ENCODE measurements at places on chromosomes 11 and 22.

DNA sequence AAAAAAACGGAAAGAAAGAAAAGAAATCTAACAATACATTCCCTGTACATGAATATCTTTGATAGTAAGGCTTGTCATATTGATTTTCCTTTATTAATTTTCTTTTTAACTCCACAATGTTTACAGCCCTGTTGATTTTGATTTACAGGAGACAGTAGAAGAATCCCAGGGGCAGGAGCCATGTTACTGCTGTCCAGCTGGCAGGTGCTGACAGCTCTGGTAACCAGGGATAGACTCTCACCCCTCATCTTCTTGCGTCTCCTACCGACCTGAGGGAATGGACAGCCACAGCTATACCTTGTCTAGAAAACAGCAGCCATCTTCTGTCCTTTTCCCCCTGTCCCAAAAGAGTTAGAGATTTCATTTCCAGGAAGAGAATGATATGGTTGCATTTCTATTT is 37.4 kb downstream of the PRDM10 start:
- DNase-seq, result no peak

- DNase-seq, result peak; percentile 65
These were observed 235.5 kb downstream of the GRIK4 start for GRCh38 chr11:120746836-120747609.

DNA sequence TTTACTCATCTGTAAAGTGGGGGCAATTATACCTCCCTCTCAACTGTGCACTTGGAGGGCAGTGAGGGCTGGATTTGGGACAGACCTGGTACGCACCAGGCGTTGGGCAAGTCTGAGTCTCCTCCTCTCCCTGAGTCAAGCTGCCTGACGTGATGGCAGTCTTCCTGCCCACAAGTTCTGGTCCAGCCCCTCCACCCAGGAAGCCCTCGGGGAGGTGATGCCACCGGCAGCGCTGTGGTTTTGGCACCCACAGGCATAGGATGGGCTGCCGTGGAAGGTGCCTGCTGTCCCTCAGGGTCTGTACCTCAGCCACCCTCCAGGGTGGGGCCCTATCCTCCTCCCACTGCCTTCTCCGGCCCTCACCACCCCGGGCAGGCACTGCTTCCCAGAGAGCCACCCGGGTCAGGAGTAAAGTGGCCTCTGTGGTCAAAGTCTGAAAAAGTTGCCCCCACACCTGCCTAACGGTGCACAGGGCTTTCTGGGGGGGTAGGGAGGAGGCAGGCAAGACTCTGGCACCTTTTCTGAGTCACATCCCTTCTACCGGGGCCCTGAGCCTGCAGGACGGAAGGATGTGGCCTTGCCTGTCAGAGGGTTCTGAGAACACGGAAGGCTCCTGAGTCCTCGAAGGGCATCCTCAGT is 6.5 kb upstream of the APOBEC3H start:
- DNase-seq, result no peak

- no peak for DNase-seq
These were observed 2.6 kb upstream of the SLC7A4 start for GRCh38 chr22:21034989-21035388.

DNA sequence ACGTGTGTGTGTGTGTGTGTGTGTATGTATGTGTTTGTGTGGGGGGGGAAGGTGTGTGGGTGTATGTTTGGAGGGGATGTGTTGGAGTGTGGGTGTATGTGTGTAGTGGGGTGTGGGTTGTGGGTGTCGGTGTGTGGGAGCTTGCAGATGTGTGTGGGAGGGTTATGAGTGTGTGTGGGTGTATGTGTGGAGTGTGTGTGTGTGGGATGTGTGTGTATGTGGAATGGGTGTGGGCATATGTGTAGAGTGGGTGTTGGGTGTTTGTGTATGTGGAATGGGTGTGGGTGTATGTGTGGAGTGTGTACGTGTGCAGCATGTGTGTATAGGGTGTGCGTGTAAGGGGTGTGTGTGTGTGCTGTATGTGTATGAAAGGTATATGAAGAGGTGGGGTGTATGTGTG is 14.7 kb downstream of the STX3 start:
- DNase-seq, result no peak

DNA sequence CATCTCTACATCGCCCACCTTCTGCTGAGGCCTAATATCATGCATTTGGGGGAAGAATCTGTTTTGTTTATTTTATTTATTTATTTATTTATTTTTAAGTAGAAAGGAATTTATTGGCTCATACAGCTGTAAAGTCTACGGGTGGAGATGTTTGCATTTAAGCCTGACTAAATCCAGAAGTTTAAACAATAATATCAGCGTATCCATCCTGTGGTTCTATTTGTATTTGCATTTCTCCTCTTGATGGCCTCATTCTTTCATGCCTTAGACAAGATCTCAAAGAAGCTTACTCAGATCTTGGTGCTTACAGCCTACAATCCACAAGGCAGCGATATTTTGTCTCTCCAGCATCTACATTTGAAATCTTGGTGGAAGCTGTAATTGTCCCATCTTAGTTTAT is 67.1 kb upstream of the CARD18 start:
- DNase-seq, result no peak

DNA sequence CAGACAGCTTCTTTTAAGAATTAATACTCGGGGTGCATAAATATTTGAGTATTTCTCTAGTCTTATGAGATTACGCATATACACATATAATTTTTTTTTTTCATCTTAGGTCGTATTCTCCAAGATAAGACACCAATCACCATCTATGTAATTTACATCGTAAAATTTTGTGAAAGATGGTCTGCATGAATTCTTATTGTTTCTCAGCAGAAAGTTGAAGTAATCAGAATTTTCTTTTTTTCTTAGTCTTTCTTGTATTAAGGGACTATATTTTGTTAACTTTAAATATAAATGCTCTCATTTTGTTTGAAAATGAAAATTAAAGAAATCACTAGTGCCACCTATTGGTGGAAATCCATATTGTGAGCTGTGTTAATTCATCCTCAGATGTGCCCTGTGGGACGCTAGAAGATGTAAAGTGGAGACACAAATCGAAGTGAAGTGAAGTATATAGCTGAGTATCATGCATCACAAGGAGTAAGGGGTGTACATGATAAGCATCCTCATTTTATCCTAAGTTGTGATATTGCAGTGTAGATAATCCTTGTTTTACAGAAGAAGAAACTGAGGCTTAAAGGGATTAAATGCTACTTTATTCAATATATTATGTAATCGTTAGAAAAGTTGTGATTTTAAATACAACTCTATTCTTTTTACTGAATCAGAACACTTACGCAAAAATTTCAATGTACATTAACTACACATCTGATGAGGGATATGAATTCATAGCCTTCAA is 2084.3 kb downstream of the LRRC4C start:
- DNase-seq, result no peak

GRCh38 chr11:107785401-107785800 is 73.2 kb downstream of the SLC35F2 start:
- no peak for DNase-seq

DNA sequence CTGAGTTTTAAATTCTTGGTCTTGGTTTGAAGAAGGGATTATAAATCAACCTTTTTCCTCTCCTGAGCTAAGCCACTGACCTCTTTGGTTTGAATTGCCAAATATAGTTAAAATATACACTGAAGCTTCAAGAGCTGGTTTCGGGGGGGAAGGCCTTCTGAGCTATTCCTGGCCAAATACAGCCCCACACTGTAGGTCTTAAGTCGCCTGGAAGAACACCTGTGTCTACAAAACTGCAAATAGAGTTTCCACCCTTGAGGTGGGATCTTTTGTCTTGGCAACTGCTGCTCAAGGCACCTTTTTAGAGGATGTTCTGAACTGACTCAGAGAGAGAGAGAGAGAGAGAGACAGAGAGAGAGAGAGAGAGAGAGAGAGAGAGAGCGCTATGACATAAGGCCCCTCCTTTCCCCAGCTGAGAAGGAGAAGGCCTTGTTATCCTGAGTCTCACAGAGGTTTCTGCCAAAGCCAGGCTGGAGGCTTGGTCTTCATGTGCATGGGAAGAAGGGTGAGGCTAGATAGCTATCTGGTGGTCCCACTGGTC is 5.5 kb downstream of the ADM start:
- DNase-seq, result no peak

DNA sequence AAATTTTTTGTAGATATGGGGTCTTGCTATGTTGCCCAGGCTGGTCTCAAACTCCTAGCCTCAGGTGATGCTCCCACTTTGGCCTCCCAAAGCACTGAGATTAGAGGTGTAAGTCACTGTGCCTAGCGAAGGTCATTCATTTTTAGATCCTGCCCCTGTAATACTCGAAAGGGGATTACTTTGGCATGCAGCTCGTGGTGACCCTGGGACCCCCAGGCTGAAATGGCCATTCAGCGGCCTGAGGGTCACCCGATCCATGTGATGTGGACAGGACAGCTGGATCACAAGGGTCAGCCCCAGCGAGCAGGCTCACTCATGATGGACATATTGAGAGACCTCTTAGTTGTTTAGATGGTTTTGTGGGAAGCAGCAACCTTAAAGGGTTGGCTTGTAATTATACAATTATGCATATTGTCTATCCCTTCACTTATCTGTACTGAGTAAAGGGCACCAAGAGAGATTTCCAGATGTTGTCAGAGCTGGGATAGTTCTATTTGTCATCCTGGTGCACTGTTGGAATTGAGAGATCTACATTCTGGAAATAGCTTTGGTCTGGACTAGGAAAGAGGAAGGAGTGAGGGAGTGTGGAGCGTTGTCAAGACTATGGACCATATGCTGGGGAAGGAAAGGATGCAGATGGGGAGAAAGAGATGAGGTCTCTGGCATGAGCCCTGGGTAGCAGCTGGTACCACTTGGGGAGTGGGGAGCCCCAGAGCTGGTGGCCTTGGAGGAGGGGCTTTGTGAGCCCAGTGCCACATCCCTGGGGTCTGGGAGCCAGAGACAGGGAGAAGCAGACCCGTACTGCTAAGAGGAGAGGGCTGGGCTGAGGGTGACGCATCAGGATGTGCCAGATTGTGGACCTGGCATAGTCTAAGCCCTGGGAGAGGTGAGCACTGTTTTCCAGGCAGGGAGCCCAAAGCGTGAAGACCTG is 15.5 kb downstream of the RHBDD3 start:
- DNase-seq, result no peak

GRCh38 chr22:46895753-46896152 is 133.3 kb downstream of the TBC1D22A start:
- DNase-seq, result no peak

- no peak for DNase-seq
These were observed 6.3 kb upstream of the ZC3H12C start for GRCh38 chr11:110086892-110087309.

- DNase-seq, result no peak
These were observed 11.6 kb upstream of the PDE2A start for GRCh38 chr11:72685560-72686480.

DNA sequence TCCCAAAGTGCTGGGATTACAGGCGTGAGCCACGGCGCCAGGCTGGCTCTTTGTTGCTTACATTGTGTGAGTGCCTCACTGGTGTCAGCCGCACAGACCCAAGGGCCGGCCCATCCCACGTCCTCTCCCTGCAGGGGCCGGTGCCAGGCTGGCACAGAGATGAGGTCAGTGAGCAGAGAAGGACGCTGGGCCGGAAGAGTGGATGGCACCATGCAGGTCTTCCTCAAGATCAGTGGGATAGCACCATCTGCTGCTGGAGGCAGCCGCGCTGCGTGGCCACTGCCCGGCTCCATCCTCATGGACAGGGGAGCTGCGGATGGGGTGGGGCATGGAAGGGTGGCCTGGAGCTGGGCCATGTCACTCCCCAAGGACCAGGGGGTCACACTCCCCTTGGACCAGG is 22.0 kb upstream of the FGF4 start:
- no peak for DNase-seq

DNA sequence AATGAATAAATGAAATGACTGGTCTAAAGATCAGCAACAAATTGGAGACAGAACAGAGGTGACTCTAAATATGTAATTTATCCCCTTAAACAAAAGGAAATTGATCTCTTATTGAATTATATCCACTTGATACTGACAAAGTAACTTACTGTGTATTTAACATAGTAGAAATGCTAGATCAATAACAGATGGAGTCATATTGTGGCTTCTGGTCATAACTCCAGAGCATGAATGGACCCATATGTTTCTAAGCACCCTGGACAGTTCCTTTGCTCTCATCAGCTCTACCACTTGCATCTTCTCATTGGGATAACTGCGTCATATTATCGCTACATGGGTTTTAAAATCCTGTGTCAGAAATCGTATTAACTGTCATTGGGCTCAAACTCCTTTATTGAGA is 222.3 kb downstream of the ETS1 start:
- DNase-seq, result no peak

DNA sequence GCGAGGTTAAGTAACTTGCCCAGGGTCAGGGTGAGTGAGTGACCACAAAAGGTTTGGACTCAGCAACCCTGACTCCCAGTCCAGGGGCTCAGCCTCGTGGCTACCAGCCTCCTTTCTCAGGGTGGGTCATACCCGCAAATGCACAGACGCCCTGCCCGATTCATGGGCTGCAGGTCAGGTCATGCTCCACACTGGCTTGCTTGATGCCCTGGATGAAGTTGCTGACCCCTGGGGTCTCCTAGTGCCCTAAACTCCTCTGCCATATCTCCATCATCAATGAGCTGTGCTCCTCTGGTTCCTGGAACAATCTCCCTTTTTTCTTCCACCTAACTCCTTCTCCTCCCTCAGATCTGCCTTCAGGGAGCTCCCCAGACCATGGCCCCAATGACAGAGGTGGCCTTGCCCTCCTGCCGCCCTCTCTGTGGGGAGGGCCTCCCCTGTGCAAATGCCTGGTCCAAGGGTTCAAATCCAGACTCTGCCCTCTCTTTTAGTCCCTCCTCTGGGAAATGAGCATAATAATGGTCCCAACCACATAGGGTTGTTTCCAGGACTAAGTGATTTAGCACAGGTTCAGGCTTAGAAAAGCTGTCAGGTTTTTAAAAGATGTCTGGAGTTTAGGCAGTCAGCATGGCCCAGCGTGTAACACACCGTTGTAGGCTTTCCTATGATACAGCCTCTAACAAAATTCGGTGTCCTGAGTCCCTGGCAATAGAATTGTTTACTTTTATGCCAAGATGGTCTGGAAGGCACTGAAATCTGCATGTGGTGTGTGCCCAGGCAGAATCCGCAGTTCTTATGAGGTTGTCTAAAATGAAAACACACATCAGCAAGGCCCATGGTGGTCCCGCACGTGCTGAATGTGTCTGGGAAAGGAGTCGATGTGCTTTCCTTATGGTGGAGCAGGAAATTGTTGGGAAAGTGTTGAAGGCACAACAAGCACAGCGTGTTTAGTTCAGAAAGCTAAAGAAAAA is 63.6 kb downstream of the CD82 start:
- no peak for DNase-seq

DNA sequence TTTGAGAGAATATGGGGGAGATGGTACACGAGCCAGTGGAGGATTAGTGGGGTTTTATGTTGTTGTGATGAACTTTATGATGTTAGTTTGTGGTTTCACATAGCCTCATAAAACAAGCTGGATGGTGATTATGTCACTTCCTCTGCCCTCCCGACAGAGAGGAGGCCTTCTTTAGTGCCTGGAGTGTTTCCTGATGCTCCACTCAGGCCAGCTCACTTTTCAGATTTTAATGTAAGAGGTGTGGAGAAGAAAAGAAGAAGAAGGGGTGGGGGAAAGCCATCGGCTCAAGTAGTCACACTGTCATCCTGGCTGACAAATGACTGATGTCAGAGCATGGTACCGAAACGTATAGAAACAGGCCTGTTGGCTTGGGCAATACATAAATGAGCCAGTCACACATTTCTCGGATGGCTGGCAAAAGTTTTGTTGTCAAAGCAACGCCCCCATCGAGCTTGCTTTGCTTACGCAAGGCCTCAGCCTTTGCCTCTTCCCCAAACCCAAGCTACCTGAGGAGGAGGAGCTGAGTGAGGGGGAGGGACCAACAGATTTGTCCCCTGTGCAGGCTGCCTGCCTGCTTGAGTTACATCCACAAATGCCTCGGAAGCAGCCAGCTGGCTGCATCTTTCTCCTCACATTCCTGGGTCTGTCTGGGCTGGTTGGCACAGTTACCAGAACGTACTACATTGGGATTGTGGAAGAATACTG is at the start of gene HEPHL1:
HEPHL1 (plus strand) TSS at position 578 of the 705 bp plus-strand sequence; CDS start at position 593, 15 bp downstream.
- no peak for DNase-seq

All from retinal pigment epithelial cell (primary cell).